Foreskin keratinocyte (primary cell): ENCODE measurements at places on chromosomes 7 and 10. TPM values are rescaled to one million over a fixed set of nuclear protein-coding genes. Genes with fewer than 3 reads are reported as not detected.

ACSM6 gene
- total RNA-seq: not detected in 2 replicates

CYP26C1 gene
- not detected in 2 replicates for total RNA-seq

PNLIPRP3 gene
- total RNA-seq: 13.4 and 23.5 TPM in 2 replicates

DNAJC12 gene
- 0.21 and 0.41 TPM in 2 replicates for total RNA-seq

HK1 gene
- 73.2 and 109 TPM in 2 replicates for total RNA-seq

PRTFDC1 gene
- 8.5 and 8.7 TPM in 2 replicates for total RNA-seq

LRIT1 gene
- not detected in 2 replicates for total RNA-seq

TMEM26 gene
- total RNA-seq: not detected in 2 replicates

APBB1IP gene
- total RNA-seq: not detected in 2 replicates

PLEKHS1 gene
- total RNA-seq: not detected in 2 replicates

CLEC5A gene
- total RNA-seq: 0.04 TPM in 1 of 2 replicates, not detected in the other

CHPF2 gene
- total RNA-seq: 36.8 and 46.0 TPM in 2 replicates

BMI1 gene
- total RNA-seq: 31.5 and 31.8 TPM in 2 replicates

TAS2R3 gene
- 0.25 and 0.44 TPM in 2 replicates for total RNA-seq

ALOX5 gene
- not detected in 2 replicates for total RNA-seq

CHAT gene
- total RNA-seq: not detected in 2 replicates

CUBN gene
- 0.07 and 0.10 TPM in 2 replicates for total RNA-seq

DNAH11 gene
- total RNA-seq: not detected in 2 replicates

CNPY1 gene
- total RNA-seq: not detected in 2 replicates

CXCL12 gene
- total RNA-seq: not detected in 2 replicates

OR2A14 gene
- total RNA-seq: not detected in 2 replicates

CTBP2 gene
- 100 and 101 TPM in 2 replicates for total RNA-seq

RHOBTB1 gene
- total RNA-seq: 3.4 and 3.7 TPM in 2 replicates

BUD31 gene
- total RNA-seq: 111 and 122 TPM in 2 replicates

SLIT1 gene
- total RNA-seq: not detected in 2 replicates

ACTL6B gene
- not detected in 2 replicates for total RNA-seq

TRPV6 gene
- 0.07 and 0.24 TPM in 2 replicates for total RNA-seq

CYP3A4 gene
- not detected in 2 replicates for total RNA-seq

COL13A1 gene
- total RNA-seq: 2.0 and 2.7 TPM in 2 replicates

AKR1C8 gene
- not detected in 2 replicates for total RNA-seq

ZPBP gene
- not detected in 2 replicates for total RNA-seq

POLR2J3 gene
- total RNA-seq: 22.0 and 30.0 TPM in 2 replicates

NDUFB8 gene
- 235 and 253 TPM in 2 replicates for total RNA-seq

IDI2 gene
- not detected in 2 replicates for total RNA-seq

CABCOCO1 gene
- total RNA-seq: not detected in 2 replicates

SCIN gene
- total RNA-seq: 0.32 TPM in 1 of 2 replicates, not detected in the other

AKR1C4 gene
- total RNA-seq: not detected in 2 replicates

TRIM50 gene
- total RNA-seq: not detected in 2 replicates

TMEM213 gene
- not detected in 2 replicates for total RNA-seq

NRF1 gene
- 11.6 and 11.7 TPM in 2 replicates for total RNA-seq

UNCX gene
- not detected in 2 replicates for total RNA-seq

SEMA3C gene
- 99.5 and 150 TPM in 2 replicates for total RNA-seq

PRXL2A gene
- 39.8 and 53.7 TPM in 2 replicates for total RNA-seq

AIFM2 gene
- 2.7 and 2.8 TPM in 2 replicates for total RNA-seq

FBXL13 gene
- 0.17 and 0.35 TPM in 2 replicates for total RNA-seq

ST8SIA6 gene
- 0.11 TPM in 1 of 2 replicates, not detected in the other for total RNA-seq
